Right ventricle myocardium inferior (tissue), 1 donor: ENCODE measurements at places on chromosomes 16 and 17. TPM values are rescaled to one million over a fixed set of nuclear protein-coding genes. Genes with fewer than 3 reads are reported as not detected.

The STX4 gene
- total RNA-seq = 42.3 TPM

DNA sequence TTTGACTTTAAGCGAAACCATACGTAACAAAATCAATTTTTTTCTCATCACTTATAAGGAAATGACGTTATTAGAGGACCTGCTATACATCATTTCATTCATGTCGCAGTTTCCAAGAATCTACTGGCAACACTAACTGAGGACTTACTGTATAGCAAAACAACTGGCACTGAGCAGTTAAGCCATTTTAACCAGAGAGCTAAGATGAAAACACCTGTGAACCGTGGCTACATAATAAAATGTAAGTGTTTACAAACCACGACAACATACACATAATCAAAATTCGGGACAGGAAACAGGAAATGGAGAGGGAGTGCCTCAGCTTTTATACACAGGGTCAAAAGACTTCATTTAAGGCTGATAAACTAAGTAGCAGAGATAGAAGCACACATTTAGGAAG lies 29.5 kb downstream of the METTL16 start:
- no peak for DNase-seq

- DNase-seq = peak; percentile 78
These were observed 14.7 kb downstream of the CA7 start for GRCh38 chr16:66858740-66859396.

The CNTNAP4 gene
- not detected for total RNA-seq

- no peak for DNase-seq
These were observed 164.6 kb downstream of the CHD9 start for GRCh38 chr16:53219371-53219770.

The WSB1 gene
- 48.7 TPM for total RNA-seq

DNA sequence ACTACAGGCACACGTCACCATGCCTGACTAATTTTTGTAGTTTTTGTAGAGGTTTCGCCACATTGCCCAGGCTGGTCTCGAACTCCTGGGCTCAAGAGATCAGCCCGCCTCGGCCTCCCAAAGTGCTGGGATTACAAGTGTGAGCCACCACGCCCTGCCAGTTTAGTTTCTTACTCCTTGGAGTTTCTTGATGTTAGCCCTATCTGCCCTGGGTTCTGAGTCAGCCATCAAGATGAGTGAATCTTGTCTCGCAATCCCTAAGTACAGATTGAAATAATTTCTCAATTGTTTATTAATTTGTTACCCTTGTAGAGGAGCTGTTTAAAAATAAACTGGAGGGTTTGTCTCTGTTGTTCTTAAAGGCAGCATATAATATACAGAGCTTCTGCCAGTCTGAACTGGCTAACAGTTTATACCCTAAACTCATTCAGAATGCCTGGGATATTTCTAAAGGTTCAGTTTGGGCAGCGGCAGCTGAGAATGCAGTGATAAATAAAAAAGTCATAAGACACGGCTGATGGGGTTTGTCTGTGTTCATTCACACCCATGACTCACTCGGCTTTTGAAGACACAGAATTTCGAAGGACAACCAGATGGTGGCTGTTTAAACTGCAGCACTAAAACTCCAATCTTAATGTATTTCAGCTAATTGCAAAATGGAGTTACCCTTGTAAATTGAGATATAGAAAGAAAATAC lies 39.6 kb downstream of the GPRC5B start:
- DNase-seq = no peak

The CWC25 gene
- 9.4 TPM for total RNA-seq

DNA sequence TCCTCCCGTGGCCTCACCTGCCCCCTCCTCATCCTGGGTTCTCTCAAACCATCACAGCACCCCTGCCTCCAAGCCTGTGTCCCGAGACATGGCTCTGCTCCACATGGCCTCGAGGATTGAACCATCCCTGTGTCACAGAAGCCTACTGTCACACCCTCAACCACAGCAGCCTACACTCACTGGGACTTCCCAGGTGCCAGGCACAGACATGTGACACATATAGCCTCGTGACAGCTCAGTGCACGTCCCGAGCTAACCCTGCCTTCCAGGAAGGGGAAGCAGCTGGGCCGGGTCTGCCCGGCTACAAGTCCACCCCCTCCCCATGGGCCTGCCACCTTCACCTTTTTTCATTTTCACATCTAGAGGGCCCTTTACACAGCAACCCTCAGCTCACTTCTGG lies 238.3 kb downstream of the CPPED1 start:
- DNase-seq = no peak

The SLC38A8 gene
- total RNA-seq = 3.1 TPM

The KCNG4 gene
- not detected for total RNA-seq

DNA sequence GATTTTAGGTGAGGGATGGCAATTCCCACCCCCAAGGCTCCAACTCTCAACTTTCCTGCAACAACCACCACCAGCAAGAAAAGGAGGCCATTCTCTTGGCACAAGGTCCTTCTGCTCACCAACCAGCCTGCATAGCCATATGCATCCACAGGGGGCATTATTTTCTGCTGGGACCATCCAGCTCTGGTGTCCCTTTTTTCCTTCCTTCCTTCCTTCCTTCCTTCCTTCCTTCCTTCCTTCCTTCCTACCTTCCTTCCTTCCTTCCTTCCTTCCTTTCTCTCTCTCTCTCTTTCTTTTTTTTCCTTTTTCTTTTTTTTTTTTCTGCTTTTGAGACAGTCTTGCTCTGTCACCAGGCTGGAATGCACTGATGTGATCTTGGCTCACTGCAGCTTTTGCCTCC lies 21.1 kb upstream of the COX10 start:
- no peak for DNase-seq

The GPR139 gene
- not detected for total RNA-seq

- DNase-seq = no peak
These were observed 43.9 kb downstream of the CREBBP start for GRCh38 chr16:3836641-3837040.

DNA sequence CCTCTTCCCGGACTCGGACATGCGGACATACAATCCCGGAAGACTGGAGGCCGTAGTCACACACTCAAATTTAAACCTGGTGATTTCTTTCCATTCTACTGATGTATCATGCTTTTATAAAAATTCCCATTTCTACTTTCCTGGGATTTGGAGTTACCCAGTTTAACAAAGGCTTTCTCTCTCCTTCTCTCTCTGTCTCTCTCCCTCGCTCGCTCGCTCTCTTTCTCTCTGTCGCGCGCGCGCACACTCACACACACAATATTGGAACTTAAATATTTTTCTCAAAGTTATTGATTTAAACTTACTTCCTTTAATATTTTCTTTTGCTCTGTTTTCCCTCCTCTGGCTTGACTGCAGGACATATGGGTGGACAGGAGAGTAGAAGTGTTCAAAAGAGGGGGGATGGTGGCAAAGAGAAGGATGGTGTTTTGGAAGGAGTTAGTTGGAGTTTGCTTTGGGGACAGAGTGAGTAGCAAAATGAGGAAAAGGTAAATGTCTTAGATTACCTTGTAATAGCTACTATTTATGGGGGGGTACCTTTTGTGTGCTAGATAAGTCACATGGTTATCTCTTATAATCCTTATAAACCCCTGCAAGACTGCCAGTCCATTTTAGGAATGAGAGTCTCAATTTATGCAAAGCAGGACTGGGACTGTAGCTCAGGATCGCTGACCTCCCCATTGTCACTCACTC lies 878 bp upstream of the TRIM25 start:
- no peak for DNase-seq

DNA sequence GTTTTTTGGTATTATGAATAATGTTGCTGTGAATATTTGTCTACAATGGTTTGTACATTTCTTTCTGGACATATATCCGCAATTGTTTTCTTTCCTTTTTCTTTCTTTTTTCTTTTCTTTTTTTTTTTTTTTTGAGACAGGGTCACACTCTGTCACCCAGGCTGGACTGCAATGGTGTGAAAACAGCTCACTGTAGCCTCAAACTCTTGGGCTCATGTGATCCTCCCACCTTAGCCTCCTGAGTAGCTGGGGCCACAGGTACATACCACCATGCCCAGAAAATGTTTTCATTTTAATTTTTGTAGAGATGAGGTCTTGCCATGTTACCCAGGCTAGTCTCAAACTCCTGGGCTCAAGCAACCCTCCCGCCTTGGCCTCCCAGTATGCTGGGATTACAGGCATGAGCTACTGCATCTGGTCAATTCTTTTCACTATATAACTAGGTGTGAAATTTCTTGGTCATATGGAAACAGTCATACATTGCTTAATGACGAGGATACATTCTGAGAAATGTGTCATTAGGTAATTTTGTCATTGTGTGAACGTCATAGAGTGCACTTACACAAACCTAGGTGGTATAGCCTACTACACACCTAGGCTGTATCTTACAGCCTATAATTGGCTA lies 15.2 kb downstream of the IL21R start:
- no peak for DNase-seq

GRCh38 chr16:81442220-81442915 lies 2.2 kb upstream of the CMIP start:
- DNase-seq = no peak

GRCh38 chr16:4783951-4784336 lies 4.2 kb downstream of the SEPTIN12 start:
- DNase-seq = no peak

DNA sequence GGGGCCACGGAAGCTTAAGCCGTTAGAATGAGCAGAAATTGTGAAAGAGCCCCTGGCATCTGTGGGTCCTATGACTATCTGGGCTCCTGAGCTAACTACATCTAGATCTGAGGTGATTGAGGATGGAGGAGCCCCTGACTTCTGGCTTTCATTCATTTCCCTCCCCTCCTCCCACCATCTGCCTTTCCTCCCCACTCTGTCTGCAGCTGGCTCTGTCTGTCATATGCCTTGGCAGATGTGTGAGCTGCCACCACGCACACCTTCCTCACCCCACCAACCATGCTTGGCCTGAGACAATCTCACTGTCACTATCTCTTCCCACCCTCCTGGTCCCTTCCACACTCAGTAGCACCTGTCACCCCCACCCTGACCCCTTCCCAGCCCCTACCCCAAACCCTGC lies 5.1 kb downstream of the CD300E start:
- DNase-seq = no peak

GRCh38 chr16:72206299-72206698 lies 34.3 kb upstream of the PMFBP1 start:
- no peak for DNase-seq

DNA sequence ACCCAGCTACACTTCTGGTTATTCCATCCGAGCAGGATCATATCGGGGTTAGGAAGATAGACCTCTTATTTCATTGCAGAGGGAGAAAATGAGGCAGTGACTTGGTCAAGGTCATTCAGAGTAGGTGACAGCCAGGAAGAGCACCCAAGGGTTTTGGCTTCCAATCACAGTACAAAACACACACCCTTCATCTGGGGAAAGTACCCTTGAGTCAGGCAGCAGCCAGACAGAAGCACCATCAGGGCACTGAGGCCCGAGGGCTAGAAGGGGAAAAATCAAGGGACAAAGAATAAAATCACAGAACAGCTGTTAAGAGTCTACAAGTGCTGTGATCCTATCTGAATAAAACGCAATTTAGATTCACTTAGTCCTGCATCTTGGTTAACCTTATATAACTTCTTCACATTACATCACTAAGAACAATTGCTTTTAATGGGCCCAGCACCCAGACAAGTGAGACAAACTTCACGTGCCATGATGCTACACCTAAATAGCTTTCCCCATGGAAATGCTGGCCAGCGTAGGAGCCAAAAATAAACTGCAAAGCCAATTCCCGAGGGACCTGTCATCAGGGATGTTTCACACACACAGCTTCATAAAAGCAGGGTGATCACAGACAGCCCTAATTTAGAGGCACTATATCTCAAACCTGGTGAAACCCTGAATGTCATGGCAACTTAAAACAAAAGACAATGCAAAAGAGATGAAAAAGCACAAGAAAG lies 4.9 kb downstream of the UBE2O start:
- DNase-seq = no peak

The WFIKKN1 gene
- 0.16 TPM for total RNA-seq
